Lung (tissue), 17 donors: ENCODE measurements at places on chromosomes 5 and 9. TPM values are rescaled to one million over a fixed set of nuclear protein-coding genes. Genes with fewer than 3 reads are reported as not detected.

Gene TSLP
- 1.1 TPM for polyA plus RNA-seq

Gene PCDHB11
- 0.44 TPM for polyA plus RNA-seq

Gene CAMK4
- 0.18 TPM for polyA plus RNA-seq

Gene CDC20B
- 0.42 TPM for polyA plus RNA-seq

Gene LCN12
- polyA plus RNA-seq = 0.35 TPM

Gene PGGT1B
- polyA plus RNA-seq = 8.4 TPM

Gene PCDHGA11
- 0.65 TPM for polyA plus RNA-seq

Gene PCDHB8
- 0.04 TPM for polyA plus RNA-seq

Gene GARIN3
- not detected for polyA plus RNA-seq

Gene PRXL2C
- 10.2 TPM for polyA plus RNA-seq

Gene SNCAIP
- polyA plus RNA-seq = 3.0 TPM

Gene FSTL4
- 0.35 TPM for polyA plus RNA-seq

Gene GAPT
- polyA plus RNA-seq = 4.1 TPM

Gene FGF10
- polyA plus RNA-seq = 2.0 TPM

Gene FBLL1
- polyA plus RNA-seq = 0.23 TPM

Gene SHC3
- 1.8 TPM for polyA plus RNA-seq

Gene OSMR
- polyA plus RNA-seq = 15.4 TPM

Gene FOXI1
- 0.05 TPM for polyA plus RNA-seq

Gene MIGA2
- polyA plus RNA-seq = 18.6 TPM

Gene RLN2
- polyA plus RNA-seq = 0.83 TPM

Gene ACER2
- polyA plus RNA-seq = 0.30 TPM

Gene RANBP3L
- polyA plus RNA-seq = 0.08 TPM

Gene SEMA5A
- polyA plus RNA-seq = 4.0 TPM

Gene RNF180
- 1.4 TPM for polyA plus RNA-seq

Gene TOR4A
- 9.6 TPM for polyA plus RNA-seq

Gene GABRA1
- polyA plus RNA-seq = not detected

Gene LECT2
- not detected for polyA plus RNA-seq

Gene ZBED3
- 4.7 TPM for polyA plus RNA-seq

Gene SECISBP2
- 26.6 TPM for polyA plus RNA-seq

Gene HTR4
- polyA plus RNA-seq = not detected

Gene CDH6
- polyA plus RNA-seq = 2.2 TPM

Gene MAP1B
- polyA plus RNA-seq = 2.7 TPM

Gene CNTNAP3
- polyA plus RNA-seq = 0.94 TPM

Gene GABRP
- 0.61 TPM for polyA plus RNA-seq

Gene BTNL3
- 0.47 TPM for polyA plus RNA-seq

Gene ROR2
- polyA plus RNA-seq = 6.3 TPM

Gene C5orf58
- polyA plus RNA-seq = not detected

Gene NR2F1-AS1
- 3.6 TPM for polyA plus RNA-seq

Gene CRHBP
- 0.21 TPM for polyA plus RNA-seq

Gene KIAA0825
- polyA plus RNA-seq = 0.79 TPM

Gene DNM1
- polyA plus RNA-seq = 1.2 TPM

Gene PKD2L2
- 0.05 TPM for polyA plus RNA-seq

Gene GZMA
- 6.2 TPM for polyA plus RNA-seq

Gene PCDHGA10
- polyA plus RNA-seq = 0.89 TPM
